ENCODE measurements at places on chromosomes 16 and 17. TPM values are rescaled to one million over a fixed set of nuclear protein-coding genes. Genes with fewer than 3 reads are reported as not detected.

The MRPL28 gene
- 68.4 TPM for polyA plus RNA-seq

The PPP1R27 gene
- not detected for polyA plus RNA-seq

DNA sequence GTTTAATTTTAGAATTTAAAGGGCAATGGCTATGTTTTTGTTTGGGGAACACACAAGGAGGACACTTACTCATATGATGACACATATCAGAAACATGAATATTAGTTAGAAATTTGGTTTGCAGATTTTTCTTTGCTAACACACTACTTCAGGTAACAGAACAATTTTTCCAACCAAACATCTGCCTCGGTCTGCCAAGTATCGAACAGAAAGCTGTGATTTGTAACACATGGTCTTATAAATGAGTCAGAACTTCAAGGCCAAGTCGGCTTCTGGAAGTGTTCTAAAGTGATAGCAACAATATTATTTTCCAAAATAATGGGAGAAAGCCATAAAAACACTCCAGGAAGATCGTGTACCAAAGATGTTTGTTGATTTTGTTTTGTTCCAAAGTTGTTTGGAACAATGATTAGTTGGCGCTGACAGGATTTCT, 75.9 kb upstream of the PMFBP1 start:
- no peak for DNase-seq

DNA sequence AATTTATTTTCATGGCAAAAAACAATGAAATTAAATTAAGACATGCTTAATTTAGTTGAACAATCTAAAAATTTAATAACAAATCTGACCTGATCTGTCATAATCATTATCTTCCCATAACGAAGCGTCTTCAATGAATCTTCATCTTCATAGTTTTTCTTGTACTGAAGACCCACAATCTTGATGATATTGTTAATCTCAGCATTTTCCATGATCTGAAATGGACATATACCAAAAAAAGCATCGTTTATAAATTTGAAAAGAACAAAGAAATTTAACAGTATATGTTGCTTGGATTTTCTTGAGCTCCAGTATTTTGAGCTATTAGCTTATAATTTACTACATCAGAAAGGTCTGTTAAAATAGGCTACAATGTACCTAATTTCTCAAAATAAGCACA, 10.2 kb downstream of the TOP2A start:
- DNase-seq, result no peak

The TEX2 gene
- polyA plus RNA-seq, result 27.9 TPM

- DNase-seq, result no peak
Measured at GRCh38 chr17:65852911-65853310, 291.5 kb upstream of the AXIN2 start.

The CSH2 gene
- polyA plus RNA-seq, result not detected

GRCh38 chr17:67696347-67696746, 21.4 kb upstream of the NOL11 start:
- no peak for DNase-seq

DNA sequence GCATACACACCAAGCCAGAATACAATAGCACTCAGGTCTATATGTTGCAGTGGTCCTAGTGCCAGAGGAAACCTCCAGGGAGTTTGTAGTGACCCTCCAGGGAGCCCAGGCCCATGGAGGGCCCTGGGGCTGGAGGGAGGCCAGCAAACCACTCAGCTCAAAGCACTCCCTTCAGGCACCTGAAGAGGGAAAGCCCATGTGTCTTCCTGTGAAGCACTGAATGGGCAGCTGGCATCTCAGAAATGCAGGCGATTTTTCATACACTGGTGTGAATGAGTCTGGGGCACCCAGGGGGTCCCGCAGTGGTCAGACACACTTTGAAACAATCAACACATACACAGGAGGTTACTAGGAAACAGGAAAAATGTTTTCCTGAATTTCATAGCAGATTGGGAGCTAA, 12.8 kb downstream of the TBC1D26 start:
- DNase-seq, result no peak

The SSTR5 gene
- polyA plus RNA-seq, result 0.17 TPM

- no peak for DNase-seq
Measured at GRCh38 chr17:22310717-22311686, 618.7 kb downstream of the KCNJ18 start.

DNA sequence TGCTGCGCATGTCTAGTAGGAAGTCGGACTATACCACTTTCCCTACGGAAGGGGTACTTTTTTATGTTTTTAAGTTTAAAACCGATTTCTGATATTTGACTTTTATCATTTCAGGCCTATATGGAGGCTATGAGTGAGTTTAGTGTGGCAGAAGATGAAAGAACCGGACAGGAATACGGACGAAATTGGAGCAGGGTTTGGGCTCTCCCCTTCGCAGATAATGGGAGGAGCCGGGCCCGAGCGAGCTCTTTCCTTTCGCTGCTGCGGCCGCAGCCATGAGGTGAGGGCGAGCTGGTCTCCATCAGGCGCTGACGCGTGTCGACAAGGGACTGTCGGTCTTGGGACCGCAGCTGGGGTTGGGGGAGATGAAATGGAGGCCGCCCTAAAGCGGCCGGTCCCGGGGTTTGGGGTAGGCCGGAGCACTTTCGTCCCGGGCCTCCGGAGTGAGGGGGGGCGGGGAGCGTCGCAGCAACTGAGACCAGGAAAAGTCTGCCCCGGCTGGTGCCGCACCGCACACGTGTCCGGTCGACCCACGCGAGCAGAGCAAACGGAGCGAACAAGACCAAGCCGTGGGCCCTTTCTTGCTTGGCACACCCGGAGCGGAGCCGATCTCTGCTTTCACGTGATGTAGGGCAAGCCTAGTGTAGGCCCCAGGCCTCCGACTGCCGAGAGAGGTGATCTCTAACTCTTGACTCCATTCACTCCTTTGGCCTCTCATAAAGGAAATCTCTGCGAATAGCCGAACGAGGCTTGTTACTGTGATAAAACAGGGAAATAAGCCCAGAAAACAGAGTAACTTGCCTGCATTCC, at the start of gene RPL19:
Gene RPL19 (plus strand): TSS at position 214 of the 810 bp plus-strand sequence. CDS start 62 bp downstream, at position 276.
- peak; percentile 85 for DNase-seq

The SLC46A1 gene
- 14.6 TPM for polyA plus RNA-seq

- no peak for DNase-seq
Measured at GRCh38 chr17:79838522-79839274, 542 bp downstream of the CBX4 start.

DNA sequence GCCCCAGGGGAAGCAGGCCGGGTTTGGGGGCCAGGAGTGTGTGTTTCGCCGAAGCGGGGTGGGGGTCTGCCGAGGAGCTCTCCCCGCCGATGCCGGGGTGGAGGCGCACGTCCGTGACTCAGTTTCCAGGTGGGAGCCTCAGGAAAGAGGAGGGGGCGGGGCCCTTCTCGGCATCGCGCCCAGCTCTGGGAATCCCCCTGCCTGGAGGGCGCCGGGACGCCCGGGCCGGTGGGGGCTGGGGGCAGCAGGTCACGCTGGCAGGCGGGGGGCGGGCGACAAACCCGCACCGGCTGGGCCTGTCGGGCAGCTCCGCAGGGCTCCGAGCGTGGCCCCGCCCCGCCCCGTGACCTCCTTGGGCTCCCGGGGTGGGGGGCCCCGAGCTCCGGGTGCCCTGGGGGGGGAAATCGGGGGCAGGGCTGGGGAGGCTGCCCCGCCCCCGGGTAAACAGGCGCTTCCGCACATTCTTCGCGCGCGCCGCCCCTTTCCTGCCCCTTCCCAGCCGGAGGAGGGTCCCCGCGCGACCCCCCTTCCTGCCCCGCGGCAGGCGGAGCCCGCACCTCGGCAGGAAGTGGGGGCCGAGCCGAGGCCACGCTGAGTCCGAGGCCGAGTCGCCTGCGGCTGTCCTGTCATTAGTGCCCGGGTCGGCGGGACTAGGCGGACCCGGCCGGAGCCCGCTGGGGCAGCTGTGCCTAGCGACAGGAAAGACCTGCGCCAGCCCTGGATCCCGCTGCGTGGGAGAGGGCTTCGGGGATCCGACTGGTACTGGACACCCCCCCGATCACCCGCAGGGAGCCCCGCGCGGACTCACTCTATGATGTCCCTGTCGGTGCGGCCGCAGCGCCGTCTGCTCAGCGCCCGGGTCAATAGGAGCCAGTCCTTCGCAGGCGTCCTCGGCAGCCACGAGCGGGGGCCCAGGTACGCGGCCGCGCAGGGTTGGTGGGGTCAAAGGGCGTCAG, 9.3 kb downstream of the RIPOR1 start:
- DNase-seq, result no peak

- no peak for DNase-seq
Measured at GRCh38 chr17:78658281-78658785, 81.1 kb upstream of the DNAH17 start.

The CA10 gene
- polyA plus RNA-seq, result 17.0 TPM

The JPH3 gene
- 0.81 TPM for polyA plus RNA-seq

DNA sequence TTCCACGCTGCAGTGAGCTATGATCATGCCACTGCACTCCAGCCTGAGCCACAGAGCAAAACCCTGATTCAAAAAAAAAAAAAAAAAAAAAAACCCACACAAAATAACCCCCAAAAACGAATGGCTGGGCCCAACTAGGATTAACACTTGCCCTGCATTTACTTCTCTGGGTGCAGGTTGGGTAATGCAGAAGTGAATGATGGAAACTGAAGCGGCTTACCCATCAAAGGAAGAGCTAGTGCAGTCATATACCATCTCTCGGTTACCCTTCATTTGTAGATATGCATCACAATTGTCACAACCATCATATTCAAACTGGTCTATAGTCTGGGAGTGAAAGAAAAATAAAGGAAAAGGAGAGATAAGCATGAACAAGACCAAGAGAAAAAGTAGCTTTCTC, 819 bp downstream of the SUPT4H1 start:
- no peak for DNase-seq

GRCh38 chr17:40632216-40632615, 15.4 kb downstream of the SMARCE1 start:
- DNase-seq, result no peak

DNA sequence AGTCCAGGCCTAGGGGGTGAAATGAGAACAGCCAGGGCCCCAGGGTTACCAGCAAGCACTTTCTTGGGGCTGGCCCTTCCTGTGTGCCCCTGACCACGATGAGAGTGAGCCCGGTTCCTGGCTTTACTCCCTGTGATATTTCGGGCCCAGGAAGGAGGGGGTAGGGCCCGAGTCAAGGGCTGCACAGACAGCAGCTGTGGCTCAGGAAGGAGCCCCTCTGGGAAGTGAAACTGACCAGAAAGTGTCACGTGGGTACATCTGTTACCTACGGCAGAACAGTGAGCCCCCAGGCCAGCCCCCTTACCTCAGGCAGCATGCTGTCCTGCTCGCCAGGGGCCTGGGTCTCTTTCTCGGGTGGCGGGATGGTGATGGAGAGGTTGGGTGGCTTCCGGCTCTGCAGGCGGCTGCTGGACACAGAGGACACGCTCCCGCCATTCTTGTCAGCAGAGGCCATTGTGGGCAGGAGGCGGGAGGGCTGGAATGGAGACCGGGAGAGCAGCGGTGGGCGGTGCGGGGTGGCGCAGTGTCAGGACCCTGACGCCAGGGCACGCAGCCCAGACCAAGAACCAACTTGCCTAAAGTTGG, 13.8 kb downstream of the AANAT start:
- no peak for DNase-seq

The PARD6A gene
- polyA plus RNA-seq, result 3.9 TPM

GRCh38 chr16:66537236-66537635, 12.7 kb downstream of the TK2 start:
- DNase-seq, result no peak

DNA sequence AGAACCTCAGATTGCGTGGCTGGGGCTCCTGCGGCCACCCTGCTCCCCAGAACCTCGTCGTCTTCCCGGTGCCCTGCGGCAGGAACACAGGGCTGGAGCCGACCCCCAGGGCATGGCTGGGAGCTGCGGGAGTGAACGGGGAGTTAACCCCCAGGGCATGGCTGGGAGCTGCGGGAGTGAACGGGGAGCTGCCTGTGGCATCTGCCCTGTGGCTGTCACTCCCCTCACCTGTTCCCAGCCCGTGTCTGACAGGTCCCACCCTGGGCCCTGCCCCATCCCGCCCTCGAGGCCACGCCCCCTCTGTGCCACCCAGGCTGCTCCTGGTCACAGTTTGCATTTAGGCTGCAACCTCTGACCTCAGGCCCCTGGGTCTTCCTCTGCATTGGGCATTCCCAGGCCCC, 39.4 kb upstream of the ACSF3 start:
- DNase-seq, result no peak

- no peak for DNase-seq
Measured at GRCh38 chr17:73609758-73610157, 34.5 kb downstream of the SDK2 start.

DNA sequence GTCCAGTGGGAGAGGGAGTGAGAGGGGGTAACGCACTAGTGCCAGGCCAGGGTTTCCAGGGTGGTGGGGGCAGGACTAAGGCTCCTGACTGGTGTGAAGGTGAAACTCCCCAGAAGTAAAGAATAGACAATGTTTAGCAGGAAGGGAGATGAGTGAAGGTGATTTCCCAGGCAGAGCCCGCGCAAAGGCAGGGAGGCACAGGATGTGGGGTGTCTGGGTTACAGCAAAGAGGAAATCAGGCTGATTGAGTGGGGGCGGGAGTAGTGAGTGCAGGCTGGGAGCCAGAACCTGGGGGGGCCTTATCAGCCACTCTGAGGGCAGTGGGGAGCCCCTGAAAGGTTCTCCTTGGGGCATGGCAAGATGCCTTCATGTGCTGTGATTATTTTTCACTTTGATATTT, 167.5 kb downstream of the UTP18 start:
- no peak for DNase-seq

DNA sequence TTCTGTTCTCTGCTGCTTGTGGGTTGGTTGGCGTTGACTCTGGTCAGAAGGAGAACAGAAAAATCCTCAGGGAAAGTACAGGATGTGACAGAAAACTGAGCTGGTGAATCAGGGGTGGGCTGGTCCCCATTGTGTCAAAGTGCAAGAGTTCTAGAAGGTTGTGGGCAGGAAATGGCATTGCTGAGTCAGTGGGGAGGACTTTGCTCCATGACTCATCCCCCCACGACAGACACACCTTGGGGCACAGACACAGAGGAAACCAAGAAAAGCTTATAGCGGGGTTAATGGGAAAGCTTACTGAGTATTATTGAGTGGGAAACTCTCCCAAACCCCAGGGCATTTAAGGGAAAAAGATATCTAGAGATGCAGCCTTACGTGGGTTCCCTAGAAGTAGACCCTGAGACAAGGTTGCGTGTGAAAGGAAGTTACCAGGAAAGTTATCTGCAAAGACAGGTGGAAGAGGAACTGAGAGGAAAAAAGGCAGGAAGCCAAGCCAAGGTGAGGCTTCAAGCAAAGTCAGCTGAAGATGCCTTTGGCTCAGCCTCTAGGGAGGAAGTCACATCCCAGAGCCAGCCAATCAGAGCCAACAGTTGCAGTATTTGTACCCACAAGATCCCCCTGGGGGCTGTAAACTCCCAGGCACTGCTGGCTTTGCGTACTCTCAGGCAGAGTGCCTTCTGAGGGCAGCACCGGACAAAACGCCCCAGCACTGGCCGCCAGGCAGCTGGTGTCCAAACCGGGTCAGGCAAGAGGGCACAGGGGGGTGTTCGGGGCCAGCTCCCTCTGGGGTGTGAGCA, 86.4 kb downstream of the FOXL1 start:
- DNase-seq, result no peak

GRCh38 chr17:64767269-64767997, 105.3 kb upstream of the SMURF2 start:
- DNase-seq, result no peak

GRCh38 chr17:79438546-79439334, 172.1 kb downstream of the RBFOX3 start:
- no peak for DNase-seq

The CIAO2B gene
- polyA plus RNA-seq, result 79.0 TPM

- DNase-seq, result no peak
Measured at GRCh38 chr16:54934481-54935265, 4.0 kb downstream of the IRX5 start.

GRCh38 chr17:58215685-58216084, 3.4 kb downstream of the MKS1 start:
- no peak for DNase-seq
